ENCODE measurements at places on chromosomes 2 and 18. TPM values are rescaled to one million over a fixed set of nuclear protein-coding genes. Genes with fewer than 3 reads are reported as not detected.

- peak; percentile 65 for DNase-seq
These were observed 119.9 kb upstream of the NDUFV2 start for GRCh38 chr18:8982416-8983183.

DNA sequence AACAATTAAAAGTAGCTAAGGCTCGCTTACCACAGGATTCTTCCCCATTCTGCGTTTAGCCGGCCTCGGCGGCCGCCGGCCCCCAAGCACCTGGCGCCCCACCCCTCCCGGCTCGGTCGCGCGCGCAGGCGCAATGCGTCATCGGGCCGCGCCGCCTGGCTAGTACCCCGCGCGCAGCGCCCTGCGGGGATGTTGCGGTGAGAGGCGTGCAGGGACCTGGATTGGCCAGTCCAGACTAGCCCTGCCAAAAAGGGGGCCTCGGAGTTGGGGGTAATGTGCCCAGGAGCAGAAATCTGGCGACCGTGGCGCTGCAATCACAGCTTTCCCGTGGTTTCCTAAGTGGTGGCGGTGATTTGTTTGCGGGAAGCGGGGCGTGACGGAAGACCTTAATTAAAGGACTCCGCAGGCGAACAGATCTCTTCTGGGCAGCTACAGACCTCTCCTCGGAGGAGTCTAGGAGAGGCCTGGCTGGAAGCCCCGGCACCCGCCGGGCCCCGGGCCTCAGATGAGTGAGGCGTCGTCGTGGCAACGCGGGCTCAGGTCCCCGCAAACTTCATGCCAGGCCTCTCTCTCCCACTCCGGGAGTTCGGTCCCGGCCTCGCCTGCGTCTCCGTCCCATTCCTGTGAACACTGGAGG, 606 bp downstream of the TMEM237 start:
- DNase-seq: peak; percentile 88

GRCh38 chr2:60095202-60095815, 458.1 kb downstream of the BCL11A start:
- DNase-seq: no peak

Gene CPLX4
- not detected for total RNA-seq

Gene SLC30A3
- 16.9 TPM for total RNA-seq

Gene ST8SIA3
- not detected for total RNA-seq

DNA sequence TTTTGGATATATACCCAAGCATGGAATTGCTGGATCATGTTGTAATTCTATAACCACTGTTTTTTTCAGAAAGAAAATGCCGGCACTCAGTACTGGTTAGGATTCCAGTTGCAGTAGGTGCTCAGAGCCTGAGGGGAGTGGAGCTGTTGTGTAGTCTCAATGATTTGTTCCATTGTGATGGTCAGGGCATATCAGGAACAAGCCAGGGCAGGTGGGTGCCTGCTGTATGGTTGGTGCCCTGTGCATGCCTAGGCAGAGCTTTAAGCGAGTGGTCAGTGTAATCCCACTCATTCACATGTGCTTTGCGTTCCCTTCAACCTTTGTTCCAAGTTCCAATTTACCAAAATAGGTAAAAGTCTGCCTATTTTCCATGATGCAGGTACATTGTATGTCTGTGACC, 100.9 kb downstream of the FHOD3 start:
- DNase-seq: no peak

Gene IL1B
- total RNA-seq: 0.22 TPM

Gene SKOR2
- not detected for total RNA-seq

DNA sequence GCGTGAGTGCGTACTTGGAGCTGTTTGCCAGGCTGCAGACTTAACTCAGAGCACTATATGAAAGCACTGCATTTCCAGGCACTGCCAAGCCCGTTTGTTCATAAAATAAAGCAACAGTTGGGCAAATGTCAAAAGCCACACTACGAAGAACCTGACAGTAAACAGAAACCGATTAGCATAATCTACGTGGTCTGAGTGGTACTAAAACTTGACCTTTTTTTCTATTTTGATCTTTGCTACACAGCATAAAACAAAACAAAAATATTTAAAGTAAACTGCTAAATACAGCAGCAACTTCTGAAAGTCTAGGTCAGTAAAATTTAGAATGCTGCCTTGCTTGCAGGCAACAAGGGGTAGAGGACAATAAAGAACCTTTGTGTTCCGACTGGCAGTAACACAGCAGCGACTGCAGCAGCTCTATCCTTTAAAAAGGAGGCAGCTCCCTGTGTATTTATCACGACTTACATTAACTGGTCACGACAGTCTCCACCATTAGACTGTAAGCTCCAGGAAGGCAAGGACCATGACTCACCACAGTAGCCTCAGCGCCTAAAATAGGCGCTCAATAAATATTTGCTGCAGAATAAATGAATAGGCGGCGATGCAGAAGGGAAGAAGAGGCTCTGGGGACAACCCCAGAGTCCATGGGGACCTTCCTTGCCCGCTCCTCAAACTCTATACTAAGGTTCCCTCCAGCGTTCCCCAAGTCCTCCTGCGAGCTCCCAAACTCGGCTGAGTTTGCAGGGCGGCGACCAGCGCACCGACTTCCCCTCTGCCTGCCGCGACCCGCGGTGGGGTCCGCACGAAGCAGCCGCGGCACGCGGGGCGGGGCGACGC, 902 bp downstream of the SS18 start:
- peak; percentile 52 for DNase-seq

Data from lung microvascular endothelial cell (primary cell).